ENCODE measurements at places on chromosomes 7 and 10.

DNA sequence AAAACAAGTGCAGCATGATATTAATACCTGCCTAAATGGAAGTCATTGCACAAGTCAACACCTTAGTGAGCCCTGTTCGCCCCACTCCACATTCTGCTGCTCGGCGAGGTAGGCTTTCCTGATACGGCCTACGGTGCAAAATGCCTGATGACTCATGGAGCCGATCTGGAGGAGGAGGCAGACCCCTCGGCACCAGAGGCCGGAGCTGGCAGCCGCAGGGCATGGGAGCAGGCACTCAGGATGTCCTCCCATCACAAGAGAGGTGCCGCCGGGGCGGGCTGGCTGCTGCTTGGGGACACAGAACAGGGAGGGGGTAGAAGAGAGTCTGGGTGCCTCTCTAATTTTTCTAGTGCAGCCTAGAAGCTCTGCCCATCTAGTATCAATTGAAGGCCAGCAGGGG lies 418.5 kb upstream of the MGMT start:
- DNase-seq, result no peak

- no peak for DNase-seq
Observed at GRCh38 chr7:116812860-116813259, 49.5 kb upstream of the CAPZA2 start.

DNA sequence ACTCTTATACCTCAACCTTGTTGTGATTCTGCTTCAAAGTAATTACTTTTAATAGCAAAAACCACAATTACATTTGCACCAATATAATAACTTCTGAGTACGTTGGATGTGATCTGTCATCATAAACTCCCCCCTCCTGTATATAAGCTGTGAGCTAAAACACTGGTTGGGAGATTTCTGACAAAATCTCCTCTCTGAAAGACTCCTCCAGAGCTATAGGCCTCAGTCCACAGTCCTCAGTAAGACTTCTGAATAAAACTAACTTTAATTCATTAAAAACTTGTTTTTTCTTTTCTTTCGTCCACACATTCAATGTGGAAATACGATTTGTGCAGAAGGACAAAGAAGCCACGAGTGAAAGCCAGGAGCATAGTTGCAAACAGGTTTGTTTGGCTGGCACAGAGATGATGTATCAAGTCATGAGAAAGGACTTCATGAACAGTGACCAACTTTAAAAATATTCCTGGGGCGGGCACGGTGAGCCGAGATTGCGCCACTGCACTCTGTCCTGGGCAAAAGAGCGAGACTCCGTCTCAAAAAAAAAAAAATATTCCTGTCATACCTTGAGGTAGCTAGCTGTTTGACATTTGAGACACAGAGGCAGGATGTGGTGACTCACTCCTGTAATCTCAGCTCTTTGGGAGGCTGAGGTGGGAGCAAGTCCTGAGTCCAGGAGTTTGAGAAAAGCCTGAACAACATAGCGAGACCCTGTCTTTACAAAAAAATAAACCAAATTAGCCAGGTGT lies 91.1 kb upstream of the ARHGAP21 start:
- no peak for DNase-seq

DNA sequence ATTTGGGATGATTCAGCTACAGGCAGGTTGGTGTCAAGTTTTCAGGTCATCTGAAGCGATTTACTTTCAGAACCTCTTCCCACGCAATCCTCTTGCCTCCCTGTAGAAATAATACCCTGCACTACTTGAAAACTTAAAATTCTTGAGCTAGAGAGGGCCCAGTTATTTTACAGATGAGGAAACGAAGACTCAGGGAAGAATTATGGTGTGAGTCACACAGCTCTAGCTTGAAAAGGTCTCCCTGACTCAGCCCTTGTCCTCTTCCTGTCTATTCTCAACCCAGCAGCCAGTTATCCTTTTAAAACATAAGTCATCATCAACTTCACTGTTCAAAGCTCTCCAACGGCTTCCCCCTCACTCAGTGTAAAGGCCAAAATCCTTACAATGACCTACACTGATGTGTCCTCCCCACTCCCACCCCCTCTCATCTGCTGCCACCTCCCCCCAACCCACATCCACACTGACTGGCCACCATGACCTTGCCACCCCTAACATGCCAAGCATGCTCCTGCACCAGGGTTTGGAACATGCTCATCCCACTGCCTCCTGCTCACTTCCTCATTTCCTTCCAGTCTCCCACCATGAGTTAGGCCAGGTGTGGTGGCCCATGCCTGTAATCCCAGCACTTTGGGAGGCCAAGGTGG lies 3.4 kb downstream of the DNMBP start:
- DNase-seq, result no peak

- DNase-seq, result no peak
Observed at GRCh38 chr10:61841338-61841875, 60.1 kb upstream of the ARID5B start.

DNA sequence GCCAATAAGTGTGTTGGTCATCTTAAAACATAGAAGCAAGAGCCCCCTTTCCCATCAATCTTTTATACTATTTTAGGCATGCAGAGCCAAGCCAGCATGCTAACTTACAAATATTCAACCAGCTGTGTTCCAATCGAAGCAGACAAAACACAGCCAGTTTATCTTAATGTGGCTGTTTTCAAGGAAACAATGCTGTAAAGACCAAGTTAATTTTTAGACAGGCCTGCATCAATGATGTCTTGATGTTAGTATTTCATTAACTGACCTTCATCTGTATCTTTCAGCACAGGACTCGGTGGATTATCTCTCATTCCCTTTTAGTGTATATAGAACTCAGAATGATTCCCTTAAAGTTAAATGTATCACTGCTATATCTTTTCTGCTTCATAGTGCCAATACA lies 262.0 kb upstream of the ZWINT start:
- no peak for DNase-seq
